M059J (cell line): ENCODE measurements at places on chromosomes 5 and 9.
A peak's percentile ranks its signal among the peaks of the same experiment; 100 is the strongest.

DNA sequence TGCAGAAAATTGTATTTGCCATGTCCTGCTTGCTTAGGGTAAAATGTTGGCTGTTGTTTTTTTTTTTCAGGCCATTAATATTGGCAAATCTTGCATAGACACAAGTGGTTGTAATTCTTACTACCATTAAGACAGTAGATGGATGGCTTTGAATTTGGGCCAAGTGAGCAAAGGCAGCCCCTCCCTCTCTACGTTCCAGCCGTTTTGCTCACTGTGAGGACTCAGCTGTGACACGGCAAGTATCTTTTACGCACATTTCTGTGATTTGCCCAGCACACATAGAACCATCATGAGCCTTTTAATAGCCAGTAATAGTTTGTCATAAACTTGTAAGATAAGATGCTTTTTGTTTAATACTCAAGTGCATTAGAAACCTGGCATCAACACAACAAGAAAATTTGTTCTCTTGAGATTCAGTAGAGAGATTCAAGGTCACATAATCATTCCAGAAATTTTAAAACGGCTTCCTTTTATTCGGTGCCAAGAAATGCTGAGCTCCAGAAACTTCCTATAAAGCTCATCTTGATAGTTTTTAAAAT is 205.2 kb upstream of the ADCY2 start:
- DNase-seq = no peak

- peak; percentile 78 for DNase-seq
Measured at GRCh38 chr9:121399883-121400607, 30.0 kb upstream of the STOM start.

- no peak for DNase-seq
Measured at GRCh38 chr5:35010676-35011075, 37.1 kb downstream of the AGXT2 start.

GRCh38 chr5:58860680-58861079 is 277.8 kb downstream of the RAB3C start:
- DNase-seq = no peak

- peak; percentile 82 for DNase-seq
Measured at GRCh38 chr5:142015781-142016533, 3.1 kb upstream of the GNPDA1 start.

DNA sequence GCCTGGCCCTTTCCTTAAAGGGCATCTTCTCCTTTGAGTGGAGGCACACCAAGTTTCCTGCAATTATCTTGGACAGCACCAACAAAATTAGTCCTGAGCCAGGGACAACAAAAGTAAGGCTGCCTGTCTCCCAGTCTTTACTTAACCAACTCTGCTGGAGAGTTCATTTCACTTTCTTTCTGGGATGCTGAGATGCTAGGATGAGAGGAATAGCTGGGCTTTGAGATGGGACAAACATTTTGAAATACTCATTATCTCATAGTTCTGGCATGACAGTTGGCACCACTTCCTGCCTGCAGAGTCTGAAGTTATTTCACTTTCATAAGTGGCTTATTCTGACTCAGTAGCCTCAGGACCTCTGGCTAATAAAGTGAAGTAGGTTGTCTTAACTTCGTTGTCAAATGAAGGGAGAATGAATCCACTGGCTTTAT is 157.0 kb downstream of the C9orf152 start:
- peak; percentile 99 for DNase-seq

DNA sequence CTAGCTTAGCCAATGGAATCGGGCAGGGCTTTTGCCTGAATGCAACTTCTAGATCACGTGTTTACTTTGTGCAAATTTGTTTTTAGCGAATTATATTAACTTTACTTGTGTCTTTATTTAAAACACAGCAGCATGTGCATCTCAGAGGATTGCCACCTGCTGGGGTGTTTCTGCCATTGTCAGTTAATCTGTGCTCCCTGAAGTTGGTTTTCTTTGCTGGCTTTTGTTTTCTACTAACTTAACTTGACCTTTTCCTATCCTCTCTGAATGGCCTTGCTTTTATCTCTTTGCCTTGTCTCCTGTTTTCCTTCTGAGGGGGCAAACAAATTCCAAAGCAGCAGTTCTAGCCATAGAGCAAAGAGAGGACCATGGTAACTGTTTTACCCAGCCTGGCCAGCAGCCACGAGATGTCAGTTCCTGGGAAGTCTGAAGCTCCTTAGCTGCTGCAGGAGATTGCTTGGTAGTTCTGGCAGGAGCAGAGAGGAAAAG is 67.6 kb downstream of the ARHGEF28 start:
- DNase-seq = peak; percentile 39

GRCh38 chr9:34501889-34502425 is 20.8 kb downstream of the ENHO start:
- peak; percentile 74 for DNase-seq

GRCh38 chr5:165460911-165461310 is 1955.5 kb downstream of the MAT2B start:
- no peak for DNase-seq

GRCh38 chr9:104970271-104970987 is 42.5 kb upstream of the ABCA1 start:
- no peak for DNase-seq

DNA sequence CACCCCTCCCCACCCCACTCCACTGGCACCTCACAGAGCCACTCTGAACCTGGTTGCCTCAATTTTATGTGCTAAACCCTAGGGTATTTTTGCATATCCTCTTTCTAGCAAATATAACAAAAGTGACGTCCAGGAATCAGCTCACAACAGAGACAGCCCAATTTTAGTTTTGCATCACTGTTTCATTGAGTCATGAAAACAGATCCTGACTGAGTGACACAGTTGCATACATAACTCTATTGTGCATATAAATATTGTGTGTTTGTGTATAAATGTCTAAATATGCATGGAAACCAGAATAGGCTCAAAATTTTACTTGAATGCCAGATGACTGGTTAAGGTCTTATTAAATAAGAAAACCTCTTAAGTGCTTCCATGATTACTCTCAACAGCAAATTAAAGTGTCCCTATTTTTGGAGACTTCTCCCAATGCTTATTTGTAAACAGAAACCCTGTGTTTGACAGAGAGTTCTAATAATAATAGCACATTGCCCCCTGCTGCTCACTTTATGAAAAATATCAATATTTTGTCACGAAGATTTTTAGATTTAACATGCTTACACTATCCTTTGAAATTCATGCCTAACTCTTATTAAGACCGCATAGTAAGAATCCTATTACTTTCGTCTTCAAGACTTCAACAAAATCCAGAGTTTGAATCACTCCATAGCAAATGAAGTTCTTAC is 75.5 kb upstream of the PRRC1 start:
- DNase-seq = no peak

GRCh38 chr5:131530706-131531331 is 104.2 kb downstream of the RAPGEF6 start:
- no peak for DNase-seq

DNA sequence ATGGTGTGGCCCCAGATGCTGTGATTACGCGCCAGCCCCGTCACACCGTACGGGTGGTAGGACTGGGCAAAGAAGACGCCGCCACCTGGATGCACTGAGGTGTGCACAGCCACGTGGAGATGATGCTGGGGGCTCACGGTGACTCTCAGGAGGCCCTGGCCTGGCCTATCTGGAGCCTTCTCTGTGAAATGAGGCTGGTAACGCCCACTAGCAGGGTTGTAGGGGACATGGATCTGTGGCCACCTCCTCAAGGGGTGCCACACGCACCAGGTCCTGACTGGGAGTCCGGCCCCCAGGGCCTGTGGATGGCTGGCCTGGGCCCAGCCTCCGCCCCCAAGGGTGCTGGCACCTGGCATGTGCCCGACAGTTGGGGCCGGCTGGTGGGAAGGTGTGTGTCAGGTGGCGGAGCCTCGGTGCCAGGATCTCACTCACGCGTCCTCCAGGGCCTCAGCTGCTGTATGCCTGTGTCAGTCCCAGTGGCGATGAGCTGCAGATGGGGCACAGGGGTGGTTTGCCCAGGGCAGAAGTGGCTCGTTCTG is 32.4 kb downstream of the NEK6 start:
- DNase-seq = no peak

DNA sequence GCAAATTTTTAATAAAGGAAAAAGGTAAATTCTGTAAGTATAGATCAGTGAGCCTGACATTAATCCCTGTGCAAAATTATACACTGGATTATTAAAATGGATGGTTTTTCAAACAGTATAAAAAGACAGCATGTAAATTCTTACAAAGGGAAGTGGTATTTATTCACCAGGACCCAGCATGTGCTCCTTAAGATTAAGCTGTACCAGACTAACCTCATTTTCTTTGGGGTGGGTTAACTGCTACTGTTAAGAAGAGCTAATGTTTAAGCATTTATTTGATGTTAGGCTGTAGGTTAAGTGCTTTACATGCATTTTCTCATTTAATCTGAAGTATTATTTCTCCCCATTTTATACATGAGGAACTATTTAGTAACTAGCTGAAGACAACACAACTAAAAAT is 60.3 kb upstream of the RFX3 start:
- no peak for DNase-seq

DNA sequence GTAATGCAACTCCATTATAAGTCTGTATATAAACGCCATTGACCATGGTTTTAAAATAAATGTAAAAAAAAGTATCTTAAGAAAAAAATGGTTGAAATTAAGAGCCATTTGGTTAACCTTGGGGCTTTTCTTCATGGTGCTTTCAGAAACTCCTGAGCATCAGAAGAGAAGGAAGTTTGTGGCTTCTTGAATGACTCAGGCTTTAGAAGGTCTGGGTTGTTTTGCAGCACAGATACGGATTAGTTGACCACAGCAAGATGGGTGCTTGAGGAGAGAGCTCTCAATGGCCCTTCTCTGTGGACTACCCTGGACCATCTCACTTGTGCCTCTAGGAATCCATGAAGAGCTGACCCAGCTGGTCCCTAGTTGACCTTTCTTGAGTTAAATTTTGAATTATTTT is 189.5 kb downstream of the TMEM38B start:
- DNase-seq = peak; percentile 4

GRCh38 chr9:137009217-137009616 is 12.8 kb upstream of the CLIC3 start:
- DNase-seq = no peak

- DNase-seq = peak; percentile 9
Measured at GRCh38 chr5:83375049-83375745, 96.3 kb upstream of the VCAN start.

- DNase-seq = no peak
Measured at GRCh38 chr5:93601802-93602155, 18.8 kb downstream of the NR2F1 start.

- peak; percentile 60 for DNase-seq
Measured at GRCh38 chr9:13279284-13280141, at the start of gene MPDZ. TSS of gene MPDZ (minus strand) at chr9:13279692. CDS start at chr9:13250315, 29,377 bp downstream.

DNA sequence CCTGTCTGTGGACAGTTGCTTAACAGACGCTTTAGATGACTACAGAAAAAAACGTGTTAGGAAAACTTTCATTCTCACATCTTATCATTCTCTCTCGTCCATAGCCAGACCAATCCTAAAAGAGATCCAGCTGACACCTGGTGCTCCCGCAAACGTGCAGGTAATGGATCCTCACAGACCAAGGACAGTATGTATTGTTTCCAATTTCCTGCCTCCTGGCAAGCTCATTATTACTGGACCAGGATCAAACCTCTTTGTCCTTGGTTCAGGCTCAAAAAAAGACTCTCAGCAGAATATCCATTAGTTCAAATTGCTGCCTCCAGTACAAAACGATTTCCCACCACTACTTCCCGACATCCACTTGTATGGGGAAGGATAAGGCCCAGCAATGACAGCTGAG is 62.4 kb downstream of the SERINC5 start:
- no peak for DNase-seq

- no peak for DNase-seq
Measured at GRCh38 chr5:73810429-73810828, 184.4 kb downstream of the ARHGEF28 start.

- no peak for DNase-seq
Measured at GRCh38 chr9:131891598-131891997, 151.7 kb upstream of the RAPGEF1 start.

- no peak for DNase-seq
Measured at GRCh38 chr5:173490681-173491080, 125.8 kb downstream of the BOD1 start.

- DNase-seq = no peak
Measured at GRCh38 chr9:115599898-115600297, 481.9 kb upstream of the TNC start.

- DNase-seq = no peak
Measured at GRCh38 chr5:139131062-139131461, 67.1 kb downstream of the SIL1 start.

- no peak for DNase-seq
Measured at GRCh38 chr5:67289763-67290521, 93.3 kb upstream of the CD180 start.

DNA sequence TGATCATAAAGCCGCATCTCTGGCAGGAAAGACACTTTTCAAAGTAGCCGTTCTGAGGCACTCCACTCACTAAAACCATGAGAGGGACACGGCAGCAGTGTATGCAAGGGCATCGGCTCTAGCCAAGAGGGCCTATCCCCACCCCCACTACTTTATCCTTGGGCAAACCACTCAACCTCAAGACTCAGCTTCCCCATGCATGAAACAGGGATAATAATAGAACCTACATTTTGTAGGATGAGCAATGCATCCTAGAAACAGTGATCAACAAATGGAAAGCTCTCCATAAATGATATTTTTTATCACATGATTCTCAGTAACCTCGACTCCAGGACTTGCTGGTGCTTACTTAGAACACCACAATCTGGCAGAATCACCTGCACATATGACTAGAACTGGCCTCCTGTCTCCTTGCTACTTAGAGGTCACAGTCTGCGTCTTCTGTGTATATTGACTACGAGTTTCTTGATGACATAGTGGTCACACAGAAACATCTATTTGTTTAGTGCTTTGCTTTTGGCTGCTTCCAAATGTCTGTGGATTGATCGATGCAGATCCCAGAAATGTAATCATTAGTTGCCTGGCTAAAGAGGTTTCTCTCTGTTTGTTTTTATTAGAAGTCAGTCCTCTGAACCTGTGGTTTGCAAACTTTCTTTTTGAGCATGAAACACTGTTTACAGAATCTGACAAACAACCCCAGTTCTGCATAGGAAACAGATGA is 102.1 kb downstream of the LHFPL2 start:
- no peak for DNase-seq

GRCh38 chr5:40871177-40871576 is 30.0 kb downstream of the CARD6 start:
- peak; percentile 71 for DNase-seq

DNA sequence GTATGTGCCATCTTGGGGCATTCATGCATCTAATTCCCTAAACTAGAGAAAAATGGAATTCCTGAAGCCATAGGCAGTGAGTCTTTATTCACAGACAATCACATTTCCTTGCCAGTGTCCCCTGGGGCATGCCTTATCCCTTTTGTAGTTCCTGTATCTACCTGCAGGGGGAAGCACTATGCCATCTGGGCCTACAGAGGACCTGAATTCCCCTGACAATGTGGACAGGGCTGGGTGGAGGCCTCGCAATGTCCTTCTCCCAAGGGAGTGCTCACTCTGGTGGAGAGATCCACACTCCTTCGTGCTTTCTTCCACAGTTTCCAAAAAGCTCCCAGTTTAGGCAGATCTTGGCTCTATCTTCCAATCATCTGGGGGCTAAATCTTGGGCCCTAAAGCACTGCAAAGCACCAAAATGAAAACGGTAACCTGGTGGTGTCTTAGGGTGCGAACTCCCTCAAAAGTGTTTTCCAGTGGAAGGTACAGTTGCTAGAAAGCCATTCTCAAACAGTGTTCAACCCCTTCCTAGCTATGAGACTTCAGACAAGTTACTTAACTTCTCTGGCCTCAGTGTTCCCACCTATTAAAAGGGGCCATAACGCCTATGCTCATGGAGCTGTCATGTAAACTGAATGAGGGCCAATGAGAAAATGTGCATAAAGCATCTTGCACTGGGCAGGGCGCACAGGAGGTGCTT is 17.5 kb downstream of the WHRN start:
- DNase-seq = peak; percentile 83

GRCh38 chr9:27361492-27361891 is 64.5 kb upstream of the EQTN start:
- DNase-seq = no peak

- peak; percentile 9 for DNase-seq
Measured at GRCh38 chr5:111517853-111518501, 5.6 kb upstream of the STARD4 start.
